Stimulated activated CD8-positive, alpha-beta memory T cell treated with anti-CD3 and anti-CD28 coated beads, Interleukin-7, amount 100 ng/mL, for 1 hour (primary cell): ENCODE measurements at places on chromosomes 6 and 20.

- DNase-seq, result no peak
These were observed 30.5 kb downstream of the QRSL1 start for GRCh38 chr6:106659859-106660258.

GRCh38 chr6:112237595-112237994 is 16.8 kb downstream of the LAMA4 start:
- no peak for DNase-seq

DNA sequence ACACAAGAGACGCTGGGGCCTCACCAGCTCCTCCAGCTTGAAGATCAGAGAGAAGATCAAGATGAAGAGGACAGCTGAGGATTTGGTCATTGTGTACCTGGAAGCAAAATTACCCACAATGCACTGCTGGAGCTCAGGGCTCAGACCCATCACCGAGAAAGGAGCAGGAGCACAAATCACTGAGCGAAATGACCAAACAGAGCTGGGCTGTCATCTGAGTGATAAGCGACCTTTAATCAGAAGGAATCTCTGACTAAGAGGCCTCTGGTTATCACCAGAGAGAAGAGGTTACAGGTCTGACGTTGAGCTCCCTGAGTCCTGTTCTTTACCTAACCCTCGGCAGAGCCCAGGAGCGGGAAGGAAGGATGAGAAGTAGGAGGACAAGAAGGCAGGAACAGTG is 47.5 kb upstream of the CDH22 start:
- DNase-seq, result no peak

DNA sequence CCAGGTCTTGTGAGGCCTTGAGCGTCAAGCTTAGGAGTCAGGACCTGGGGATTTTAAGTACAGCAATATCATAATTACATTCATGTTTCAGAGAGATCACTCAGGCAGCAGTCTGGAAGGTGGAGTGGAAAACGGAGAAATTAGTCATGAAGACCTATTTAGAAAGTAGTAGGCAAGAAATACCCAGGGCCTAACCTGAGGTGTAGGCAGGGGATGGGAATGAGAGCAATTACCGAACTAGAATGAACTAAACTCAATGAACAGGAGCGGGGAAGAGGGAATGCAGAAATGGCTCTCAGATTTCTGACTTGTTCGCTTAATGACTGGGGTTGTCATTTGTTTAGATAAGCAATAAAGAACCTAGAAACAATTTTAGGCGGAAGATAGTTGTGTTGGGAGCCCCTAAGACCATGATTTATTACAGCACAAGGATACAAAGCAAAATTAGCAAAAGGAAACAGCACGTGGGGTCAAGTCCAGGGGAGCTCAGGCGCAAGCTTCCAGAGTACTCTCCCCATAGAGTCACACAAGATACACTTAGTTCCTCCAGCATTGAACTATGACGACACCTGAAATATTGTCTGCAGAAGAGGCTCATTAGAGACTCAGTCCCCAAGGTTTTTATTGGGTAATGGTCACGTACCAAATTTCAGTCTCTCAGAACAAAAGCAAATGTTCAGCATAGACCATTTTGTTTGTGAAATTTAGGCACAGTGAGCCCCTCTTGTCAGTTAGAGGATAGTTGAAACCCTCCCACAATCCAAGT is 178.8 kb upstream of the AKAP12 start:
- DNase-seq, result no peak

DNA sequence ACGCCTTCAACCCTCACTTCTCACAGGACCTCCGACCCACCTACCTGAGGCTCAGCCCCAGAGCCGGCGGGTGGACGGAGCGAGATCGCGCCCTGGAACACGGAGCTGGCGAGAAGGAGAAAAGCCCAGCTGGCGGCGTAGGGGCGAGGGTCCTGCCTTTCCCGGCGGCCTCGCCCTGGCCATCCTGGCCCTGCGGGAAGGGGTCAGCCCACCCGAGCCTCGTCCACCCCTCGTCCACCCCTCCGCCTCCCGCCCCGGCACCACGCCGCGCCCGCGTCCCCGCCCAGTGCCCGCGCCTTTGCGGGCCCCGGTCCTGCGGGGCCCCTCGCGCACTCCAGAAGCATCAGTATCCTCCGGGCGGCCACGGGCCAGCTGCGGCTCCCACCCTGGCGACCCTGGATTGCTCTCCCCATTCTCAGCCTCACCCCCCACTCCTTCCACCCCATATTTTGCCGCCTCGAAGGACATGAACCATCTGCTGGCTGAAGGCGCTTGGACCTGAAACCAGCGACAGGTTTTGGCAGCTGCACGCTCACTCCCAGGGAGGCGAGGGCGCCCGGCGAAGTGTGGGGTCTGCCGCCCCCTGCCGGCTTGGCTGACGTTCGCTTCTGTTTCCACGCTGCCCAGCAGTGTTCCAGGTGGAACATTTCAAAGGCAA is 65.1 kb downstream of the PLG start:
- DNase-seq, result peak; percentile 5

- DNase-seq, result no peak
These were observed 298.8 kb downstream of the GMDS start for GRCh38 chr6:1946583-1946982.

DNA sequence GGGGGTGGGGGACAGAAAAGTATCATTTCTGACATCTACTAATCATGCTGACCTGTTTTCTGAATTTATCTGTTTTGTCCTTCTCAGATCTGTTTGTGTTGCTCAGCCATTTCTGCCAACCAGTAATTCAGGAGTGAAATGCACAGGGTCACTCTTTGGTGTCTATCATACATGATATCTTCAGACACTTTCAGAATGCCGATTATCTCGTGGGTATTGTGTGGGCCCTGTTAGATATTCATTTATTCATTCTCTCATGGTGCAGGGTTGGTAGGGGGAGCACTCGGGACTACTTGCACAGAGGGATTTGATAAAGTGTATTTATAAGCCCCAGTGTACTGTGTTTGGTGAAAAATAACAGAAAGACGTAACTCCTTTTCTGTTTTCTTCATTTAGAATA is 101.2 kb upstream of the CITED2 start:
- no peak for DNase-seq

GRCh38 chr6:33298773-33299236 is at the start of gene RGL2:
Gene RGL2 (minus strand): TSS chr6:33298942. CDS start chr6:33298610, 332 bp downstream.
- DNase-seq, result no peak

- no peak for DNase-seq
These were observed 24.0 kb downstream of the AAR2 start for GRCh38 chr20:36260316-36260715.

- DNase-seq, result no peak
These were observed 41.3 kb upstream of the SLC22A16 start for GRCh38 chr6:110517601-110518281.

GRCh38 chr20:62814709-62815065 is 2.2 kb upstream of the COL9A3 start:
- DNase-seq, result no peak

- DNase-seq, result no peak
These were observed 75.4 kb upstream of the FRMD1 start for GRCh38 chr6:168154263-168154917.

DNA sequence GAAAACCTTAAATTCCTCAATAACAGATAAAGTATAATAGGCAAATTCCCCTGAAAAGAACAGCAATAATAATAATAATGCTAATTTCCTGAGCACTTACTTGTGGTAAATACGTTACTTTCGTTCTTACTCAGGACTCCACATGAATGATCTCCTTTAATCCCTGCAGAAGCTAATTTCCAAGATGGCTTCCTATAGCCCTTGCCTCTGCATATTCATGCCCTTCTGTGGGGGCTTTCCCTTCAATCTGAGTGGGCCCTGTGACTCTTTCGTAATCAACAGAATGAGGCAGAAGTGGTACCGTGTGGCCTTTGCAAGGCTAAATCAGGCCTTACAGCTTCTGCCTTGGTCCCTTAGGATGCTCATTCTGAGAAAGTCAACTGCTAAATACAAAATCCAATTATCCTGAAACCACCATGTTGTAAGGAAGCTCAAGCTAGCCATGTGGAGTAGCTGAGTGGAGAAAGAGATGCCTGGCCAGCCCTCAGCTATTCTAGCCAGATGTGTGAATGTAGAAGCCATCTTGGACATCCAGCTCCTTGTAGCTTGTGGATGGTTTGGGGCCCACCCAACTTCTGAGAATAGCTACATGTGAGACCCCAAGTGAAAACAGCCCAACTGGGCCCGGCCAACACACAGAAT is 50.5 kb downstream of the MCUR1 start:
- no peak for DNase-seq

DNA sequence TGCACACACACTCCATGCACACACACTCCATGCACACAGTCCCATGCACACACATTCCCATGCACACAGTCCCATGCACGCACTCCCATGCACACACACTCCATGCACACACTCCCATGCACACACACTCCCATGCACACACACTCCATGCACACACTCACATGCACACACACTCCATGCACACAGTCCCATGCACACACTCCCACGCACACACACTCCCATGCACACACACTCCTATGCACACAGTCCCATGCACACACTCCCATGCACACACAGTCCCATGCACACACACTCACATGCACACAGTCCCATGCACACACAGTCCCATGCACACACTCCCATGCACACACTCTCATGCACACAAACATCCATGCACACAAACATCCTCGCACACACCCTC is 168.4 kb downstream of the TTLL2 start:
- no peak for DNase-seq

DNA sequence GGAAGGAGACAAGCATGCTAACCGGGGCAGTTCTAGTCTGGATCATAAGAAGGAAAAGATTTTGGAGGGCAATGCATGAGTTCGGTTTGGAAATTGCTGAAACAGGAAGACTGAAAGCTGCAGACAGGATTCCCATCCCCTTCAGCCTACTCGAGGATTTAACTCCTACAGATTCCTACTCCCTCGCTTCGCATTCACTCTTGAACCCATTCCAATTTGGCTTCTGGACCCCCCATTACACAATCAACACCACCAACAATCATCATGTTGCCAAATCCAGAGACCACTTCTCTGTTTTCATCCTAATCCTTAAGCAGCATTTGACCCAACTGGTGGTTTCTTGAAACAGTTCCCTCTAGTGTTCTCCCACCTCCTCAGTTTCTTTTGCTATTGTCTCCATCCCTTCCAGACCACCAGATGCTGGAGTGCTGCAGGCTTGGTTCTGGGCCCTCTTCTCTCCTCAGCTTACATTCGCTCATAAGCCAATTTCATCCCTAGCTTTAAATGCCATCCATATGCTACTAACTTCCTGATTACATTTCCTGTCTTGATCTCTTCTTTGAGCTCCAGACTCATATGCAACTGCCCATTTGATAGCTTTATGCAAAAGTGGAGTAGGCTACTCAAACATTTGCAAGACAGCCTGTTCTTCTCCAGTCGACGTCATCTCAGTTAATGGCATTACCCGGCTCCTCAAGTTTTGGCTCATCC is 66.5 kb downstream of the DTNBP1 start:
- DNase-seq, result no peak

GRCh38 chr6:97053643-97054411 is 129.3 kb downstream of the KLHL32 start:
- DNase-seq, result no peak

GRCh38 chr6:98834060-98835031 is at the start of gene POU3F2:
Gene POU3F2 (plus strand): TSS chr6:98834574. CDS start chr6:98834874, 300 bp downstream.
- DNase-seq, result no peak

DNA sequence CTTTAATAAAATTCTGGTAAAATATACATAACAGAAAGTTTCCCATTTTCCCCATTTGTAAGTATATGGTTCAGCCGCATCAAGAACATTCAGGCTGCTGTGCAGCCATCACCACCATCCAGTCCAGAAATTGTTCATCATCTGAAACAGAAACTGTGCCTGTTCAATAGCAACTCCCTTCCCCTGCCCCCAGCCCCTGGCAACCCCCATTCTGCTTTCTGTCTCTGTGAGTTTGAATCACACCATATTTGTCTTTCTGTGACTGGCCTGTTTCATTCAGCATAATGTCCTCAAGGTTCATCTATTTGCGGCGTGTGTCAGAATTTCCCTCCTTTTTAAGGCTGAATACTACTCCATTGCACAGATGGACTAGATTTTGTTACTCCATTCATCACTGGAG is 19.1 kb downstream of the VSTM2L start:
- no peak for DNase-seq

DNA sequence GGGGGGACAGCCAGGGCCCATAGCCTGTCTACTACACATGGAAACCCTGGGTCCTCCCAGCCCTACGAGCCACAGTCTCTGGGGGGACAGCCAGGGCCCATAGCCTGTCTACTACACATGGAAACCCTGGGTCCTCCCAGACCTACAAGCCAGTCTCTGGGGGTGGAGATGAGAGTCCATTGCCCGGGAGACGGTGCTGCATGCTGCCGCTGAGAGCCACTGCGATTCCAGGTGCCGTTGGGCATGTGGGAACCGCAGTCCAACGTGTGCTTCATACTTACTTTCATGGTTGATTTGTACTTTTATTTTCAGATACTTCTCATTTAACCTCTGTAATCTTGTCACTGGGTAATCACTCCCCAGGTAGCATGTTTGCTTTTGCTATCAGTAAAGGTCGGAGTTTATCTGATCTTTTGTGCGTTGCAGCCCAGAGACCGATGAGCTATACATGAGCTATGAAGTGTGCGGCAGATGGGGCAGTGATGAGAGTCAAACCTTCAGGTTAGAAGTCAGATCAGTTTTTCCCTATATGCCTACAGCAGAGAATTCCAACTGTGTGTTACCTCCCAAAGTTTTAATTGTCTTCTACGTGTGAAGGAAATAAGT is 58.2 kb downstream of the SMOC2 start:
- no peak for DNase-seq

- DNase-seq, result no peak
These were observed 93.2 kb downstream of the NKAIN2 start for GRCh38 chr6:123896869-123897268.

- no peak for DNase-seq
These were observed 43.5 kb downstream of the TTI1 start for GRCh38 chr20:37989601-37990295.

GRCh38 chr6:90894285-90895130 is 307.6 kb upstream of the MAP3K7 start:
- no peak for DNase-seq

- no peak for DNase-seq
These were observed 239.6 kb downstream of the ERMARD start for GRCh38 chr6:169991031-169991390.

DNA sequence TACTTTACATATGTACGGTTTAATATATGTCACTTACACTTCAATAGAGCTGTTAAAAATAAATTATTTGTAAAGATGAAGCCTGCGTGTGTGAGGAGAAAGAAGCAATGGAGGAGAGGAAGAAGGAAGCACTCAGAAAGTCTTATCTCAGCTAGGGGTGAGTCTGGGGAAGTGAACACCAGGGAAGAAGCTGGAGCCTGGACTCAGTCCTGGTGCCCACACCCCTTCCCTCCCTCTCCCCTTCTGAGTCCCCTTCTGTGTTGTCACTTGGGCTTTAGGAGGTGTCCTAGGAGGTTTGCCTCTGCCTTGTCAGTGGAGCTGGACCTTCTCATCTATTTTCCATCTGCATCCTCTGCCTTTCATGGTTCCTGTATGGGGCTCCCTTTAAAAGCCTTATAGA is 1.9 kb downstream of the SIRPB2 start:
- DNase-seq, result no peak

- DNase-seq, result no peak
These were observed 271.6 kb downstream of the FARS2 start for GRCh38 chr6:5532941-5533340.

- no peak for DNase-seq
These were observed 215.3 kb downstream of the RNGTT start for GRCh38 chr6:88748141-88748540.

- DNase-seq, result no peak
These were observed 87.8 kb downstream of the PHACTR3 start for GRCh38 chr20:59692139-59692538.

- no peak for DNase-seq
These were observed 32.2 kb downstream of the ATP9A start for GRCh38 chr20:51735728-51736600.
